ENCODE measurements at places on chromosomes 11 and 22.

DNA sequence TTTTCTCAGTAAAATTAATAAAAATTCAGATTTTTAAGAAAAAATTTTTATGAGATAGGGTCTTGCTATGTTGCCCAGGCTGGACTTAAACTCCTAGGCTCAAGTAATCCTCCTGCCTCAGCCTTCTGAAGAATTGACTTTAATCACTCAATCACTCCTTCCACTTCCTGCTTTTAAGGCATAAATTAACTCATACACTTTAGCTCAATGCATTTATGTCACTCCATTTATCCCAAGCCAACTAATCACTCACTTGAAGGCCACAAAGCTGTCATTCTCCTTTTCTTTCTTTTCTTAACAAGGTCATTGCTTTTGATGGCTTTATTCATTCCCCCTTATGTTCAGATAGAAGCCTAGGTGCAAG lies 877 bp downstream of the ALG9 start:
- DNase-seq, result no peak

DNA sequence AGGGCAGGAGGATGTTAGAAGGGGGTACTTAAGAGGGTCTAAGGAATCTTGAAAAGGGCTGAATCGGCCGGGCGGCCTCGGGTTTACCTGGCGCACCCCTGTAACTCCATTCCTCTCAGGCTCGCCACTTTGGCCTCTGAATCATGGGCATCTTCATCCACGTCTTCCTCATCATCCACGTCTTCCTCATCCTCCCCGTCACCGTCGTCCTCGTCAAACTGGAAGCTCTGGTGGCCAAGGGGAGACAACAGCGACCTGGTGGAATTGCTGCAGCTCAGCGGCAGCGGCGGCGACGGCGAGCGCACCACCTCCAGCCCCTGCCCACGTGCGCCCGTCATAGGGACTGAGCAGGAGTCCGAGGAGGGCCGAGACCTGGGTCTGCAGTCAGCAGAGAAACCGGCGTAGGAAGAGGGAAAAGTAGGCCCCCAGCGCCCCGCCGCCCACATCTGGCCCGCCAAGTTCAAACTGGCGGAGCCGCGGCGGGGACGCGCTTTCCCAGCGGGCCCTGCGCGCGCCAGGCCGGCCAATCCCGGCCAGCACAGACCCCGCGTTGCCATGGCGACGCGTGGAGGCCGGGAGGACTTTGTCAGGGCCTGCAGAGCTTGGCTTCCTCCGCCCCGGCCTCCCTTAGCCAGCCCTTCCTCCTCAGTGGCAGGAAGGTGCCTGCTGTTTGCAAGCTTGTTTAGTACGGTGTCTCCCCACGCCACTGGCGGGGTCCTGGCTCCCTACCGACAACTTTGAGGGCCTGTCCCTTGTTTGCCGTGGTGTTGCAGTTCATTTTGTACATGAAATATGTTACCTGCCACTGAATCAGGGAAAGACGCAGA lies at the start of gene CCDC34:
CCDC34 (minus strand) TSS at position 467 of the 827 bp plus-strand sequence; CDS start at position 446, 21 bp downstream.
- DNase-seq, result peak; percentile 92

DNA sequence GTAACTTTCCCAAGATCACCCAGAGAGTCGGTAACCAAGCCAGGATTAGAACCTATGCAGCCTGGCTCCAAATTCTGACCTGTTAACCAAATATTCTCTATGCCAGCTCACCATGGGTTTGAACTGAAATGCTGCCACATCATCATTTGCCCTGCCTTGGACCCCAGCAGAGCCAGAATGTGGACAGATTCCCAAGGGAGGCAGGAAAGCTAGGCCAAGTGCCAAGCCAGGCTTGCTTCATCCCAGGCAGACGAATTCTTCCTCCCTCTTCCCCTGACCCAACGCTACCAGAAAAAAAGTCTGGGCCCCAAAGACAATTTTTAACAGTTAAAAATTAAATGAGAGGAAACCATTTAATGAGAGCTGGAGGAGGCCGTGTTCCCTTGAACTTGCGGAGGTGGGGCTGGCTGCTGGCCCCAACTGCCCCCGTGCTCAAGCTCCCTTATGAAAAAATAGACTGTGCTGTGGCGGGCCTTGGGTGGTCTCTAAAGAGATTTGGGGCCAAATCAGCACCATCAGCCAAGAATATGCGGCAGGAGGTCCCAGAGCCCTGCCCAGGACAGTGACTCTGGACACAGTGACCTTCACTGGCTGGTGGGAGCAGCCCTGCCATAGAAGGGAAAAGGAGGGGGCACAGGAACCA lies 184.1 kb upstream of the SYT13 start:
- DNase-seq, result no peak

DNA sequence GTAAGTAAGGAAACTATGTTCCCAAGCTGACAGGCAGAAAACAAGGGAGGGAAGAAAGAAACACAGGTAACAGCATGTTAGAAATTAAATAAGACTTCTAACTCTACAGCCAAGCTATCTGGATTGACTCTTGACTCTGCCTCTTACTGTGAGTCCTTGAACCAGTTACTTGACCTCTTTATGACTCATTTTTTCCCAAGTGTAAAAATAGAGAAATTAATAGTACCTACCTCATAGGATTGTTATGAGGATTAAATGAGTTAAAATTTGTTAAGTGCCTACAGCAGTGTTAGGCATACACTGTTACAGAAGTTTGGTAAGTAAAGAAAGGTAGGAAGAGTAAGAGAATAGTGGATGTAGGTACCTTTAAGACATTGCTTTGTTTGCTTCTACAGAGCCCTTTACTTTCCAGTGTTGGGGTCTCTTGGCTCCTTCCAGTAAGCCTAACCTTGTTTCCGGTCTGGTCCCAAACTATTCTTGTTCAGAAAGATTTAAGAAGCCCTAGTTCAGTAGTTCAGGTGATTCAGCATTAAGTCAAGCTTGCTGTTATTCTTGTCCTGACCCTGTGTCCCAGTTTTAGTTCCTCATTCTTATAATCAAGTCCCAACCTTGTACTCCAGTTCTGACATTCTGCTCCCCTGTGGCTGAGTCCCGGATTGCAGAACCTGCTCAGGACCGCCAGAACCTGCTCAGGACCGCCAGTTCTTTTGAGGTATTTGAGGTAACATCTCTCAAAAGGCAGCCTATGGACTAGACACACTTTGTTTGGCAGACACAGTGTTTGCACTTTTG lies 963.4 kb upstream of the CCDC90B start:
- no peak for DNase-seq

DNA sequence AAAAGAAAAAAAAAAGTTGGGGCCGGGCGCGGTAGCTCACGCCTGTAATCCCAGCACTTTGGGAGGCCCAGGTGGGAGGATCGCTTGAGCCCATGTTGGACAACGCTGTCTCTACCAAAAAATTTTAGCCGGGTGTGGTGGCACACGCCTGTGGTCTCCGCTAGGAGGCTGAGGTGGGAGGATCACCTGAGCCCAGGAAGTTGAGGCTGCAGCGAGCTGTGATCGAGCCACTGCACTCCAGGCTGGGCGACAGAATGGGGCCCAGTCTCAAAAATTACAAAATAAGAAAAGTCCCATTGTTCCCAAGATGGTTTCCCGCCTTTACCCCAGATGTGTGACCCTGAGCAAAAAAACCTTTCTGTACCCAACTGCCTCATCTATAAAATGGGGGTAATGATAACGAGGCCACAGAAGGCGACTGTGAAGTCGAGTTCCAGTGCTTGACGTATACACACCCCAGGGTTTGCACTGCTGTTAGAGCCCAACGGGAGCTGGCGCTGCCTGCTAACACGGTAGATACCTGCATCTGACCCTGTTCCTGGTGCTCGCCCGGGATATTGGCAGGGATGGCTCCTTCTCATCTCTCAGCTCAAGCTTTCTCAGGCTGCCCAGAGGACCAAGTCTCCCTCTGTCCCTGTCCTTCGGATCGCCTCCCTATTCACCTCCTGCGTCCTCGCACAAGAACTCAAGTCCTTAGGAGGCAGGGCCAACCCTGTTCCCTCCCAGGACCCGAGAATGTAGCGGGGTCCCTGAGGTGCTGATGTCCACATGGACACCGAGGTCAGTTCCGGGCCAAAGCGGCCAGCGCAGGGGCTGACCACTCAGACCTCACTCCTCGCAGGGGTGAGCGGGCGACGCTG lies 1.1 kb upstream of the RPLP2 start:
- DNase-seq, result peak; percentile 51

DNA sequence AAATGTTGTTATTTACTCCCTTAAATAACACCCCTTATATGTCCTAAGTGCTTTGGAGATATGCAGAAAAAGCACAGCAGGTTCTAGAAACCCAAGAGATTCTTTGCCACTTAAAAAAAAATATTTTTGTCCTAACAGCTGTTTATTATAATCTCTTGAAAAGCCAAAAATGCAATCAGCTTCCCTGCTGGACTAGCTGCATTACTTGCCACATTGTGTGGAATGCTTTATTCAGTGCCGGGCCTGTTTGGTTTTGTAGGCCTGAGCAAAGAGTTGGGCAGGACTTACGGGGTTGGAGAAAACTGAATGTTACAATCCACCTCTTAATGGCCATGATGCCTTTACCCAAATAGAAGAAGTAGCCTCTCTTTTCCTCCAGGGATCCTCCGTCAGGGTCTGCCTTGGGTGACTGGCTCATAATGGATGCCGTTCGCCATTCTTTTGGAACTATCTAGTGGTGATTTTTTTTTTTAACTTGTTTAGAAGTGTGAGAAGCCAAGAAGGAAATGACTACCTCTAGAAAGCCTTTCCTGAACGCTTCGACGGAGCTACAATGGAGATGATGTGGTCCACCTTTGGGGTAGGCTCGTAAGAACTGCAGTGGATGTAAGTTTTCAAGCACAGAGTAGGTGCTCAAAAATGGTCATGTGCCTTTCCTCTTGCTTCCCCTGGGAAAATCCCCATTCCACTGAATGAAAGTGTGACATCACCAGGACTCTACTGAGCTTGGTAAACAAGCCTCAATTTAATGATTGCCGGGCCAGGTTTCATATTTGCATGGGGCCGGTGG lies 241.3 kb upstream of the NCAM1 start:
- DNase-seq, result no peak

- DNase-seq, result no peak
Measured at GRCh38 chr11:2991452-2992233, 486 bp downstream of the NAP1L4 start.

- DNase-seq, result no peak
Measured at GRCh38 chr11:31259797-31260196, 109.7 kb downstream of the DCDC1 start.

- no peak for DNase-seq
Measured at GRCh38 chr11:61295596-61295926, 445 bp upstream of the VWCE start.

- no peak for DNase-seq
Measured at GRCh38 chr11:96869207-96869606, 479.4 kb downstream of the JRKL start.

DNA sequence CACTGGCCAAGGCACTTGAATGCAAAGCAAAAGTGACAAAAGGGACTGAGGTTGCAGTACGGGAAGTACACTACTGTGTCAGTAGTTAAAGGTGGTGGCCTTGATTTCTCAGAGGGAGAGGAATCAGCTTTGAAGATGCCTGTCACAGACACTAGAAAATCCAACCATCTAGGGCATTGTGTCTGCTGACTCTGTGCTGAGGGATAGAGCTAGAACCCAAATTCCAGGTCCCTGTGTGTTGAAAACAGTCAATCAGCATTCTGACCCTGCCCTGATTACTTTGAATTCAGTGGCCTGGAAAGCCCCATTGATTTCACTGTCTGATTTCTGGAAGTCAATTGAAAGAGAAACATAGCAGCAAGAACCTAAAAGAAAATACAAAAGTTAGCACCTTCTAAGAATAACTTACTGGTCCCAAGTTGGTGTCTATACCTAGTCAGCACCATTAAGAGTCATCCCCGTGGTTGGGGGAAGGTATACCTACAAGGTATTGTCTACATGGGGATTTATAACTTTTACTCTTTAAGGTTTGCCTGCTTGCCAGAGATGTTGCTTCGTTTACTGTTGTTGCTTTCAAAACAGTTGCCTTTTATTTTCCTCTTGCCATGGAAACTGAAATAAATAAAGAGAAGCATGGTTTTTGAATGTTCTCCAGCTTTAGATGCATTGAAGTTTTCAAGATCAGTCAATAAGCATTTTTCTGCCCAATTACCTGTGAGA lies 97.3 kb downstream of the PDHX start:
- DNase-seq, result no peak
